ENCODE measurements at places on chromosomes 16 and 17.

- no peak for DNase-seq
These were observed 82.6 kb downstream of the NDEL1 start for GRCh38 chr17:8518326-8518725.

- DNase-seq: no peak
These were observed 9.6 kb upstream of the GP2 start for GRCh38 chr16:20336955-20337354.

DNA sequence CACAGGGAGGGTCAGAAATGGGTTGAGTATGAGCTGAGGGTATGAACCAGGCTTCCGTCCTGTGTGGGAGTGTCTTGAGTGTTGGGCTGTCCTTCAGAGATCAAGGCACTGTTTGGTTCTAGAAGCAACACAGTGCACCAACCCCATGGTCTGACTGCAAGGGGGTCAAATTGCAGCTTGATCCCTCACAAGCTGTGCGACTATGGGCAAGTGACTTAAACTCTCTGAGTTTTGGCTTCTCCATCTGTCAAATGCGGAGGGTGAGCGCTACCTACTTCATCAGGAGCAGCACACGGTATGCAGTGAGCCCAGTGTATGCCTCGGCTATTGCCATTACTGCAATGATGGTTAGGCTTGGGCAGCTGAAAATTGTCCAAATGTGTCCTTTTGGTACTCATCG, 21.0 kb downstream of the SEC14L5 start:
- DNase-seq: no peak

GRCh38 chr16:65546353-65546791, 424.5 kb upstream of the CDH11 start:
- no peak for DNase-seq

- no peak for DNase-seq
These were observed 15.5 kb downstream of the CES1 start for GRCh38 chr16:55817236-55817912.

DNA sequence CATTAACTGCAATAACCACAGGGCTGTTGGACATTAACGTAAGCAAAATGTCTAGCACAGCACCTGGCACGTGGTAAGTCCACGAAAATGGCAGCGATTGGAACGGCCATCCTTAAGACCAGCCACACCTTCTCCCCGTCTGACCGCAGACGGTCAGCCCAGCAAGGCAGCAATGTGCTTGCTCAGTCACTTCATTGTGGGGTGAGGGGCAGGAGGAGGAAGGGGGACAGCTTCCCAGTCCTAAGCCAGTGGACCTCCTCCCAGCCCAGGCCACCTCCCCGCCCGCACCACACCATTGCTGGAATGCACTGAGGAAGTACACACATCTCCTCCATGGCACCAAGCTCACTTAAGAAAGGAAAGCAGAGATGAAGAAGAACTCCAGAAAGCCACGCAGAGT, 8.6 kb upstream of the MYLK3 start:
- no peak for DNase-seq

DNA sequence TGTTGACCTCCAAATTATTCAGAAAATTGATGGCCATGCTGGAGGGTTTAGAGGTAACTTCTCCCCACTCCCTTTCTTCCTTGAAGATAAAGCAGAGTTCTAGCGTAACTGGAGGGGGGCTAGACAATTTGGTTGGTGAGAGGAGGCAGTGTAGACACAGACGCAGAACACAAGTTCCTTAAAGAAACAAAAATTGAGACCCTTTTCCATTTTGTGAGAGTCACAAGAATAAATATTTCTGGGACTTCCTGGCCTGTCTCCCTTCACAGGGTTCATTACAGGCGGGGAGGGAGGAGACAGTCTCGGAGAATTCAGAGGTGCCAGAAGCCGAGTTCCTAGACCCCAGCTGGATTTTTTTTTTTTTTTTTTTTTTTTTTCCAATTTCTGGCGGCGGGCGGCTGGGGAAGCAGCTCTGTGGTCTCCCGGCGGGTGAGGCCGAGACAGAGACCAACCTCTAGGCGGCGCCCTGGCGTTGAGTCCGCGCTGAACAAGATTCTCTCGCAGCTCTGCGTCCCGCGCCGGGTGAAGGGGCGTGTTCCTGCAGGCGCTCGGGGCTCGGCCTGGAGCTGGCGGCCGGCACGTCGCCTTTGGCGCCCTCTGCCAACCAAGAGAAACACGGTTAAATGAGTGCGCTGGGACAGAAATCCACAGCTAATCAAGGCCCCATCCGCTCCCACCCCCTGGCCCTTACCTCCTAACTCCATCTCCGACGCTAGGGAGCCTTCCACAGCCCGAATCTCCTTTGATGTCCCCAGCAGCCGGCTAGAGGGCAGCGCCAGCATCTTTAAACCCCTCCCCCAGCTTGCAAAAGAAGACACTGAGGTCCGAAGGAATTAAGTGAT, 10.2 kb upstream of the HOXB9 start:
- DNase-seq: no peak

GRCh38 chr17:49553676-49554335, 21.9 kb upstream of the NXPH3 start:
- DNase-seq: no peak

GRCh38 chr17:63925615-63926014, 6.5 kb downstream of the CD79B start:
- no peak for DNase-seq

- no peak for DNase-seq
These were observed 143.3 kb downstream of the PITPNC1 start for GRCh38 chr17:67520252-67520906.

DNA sequence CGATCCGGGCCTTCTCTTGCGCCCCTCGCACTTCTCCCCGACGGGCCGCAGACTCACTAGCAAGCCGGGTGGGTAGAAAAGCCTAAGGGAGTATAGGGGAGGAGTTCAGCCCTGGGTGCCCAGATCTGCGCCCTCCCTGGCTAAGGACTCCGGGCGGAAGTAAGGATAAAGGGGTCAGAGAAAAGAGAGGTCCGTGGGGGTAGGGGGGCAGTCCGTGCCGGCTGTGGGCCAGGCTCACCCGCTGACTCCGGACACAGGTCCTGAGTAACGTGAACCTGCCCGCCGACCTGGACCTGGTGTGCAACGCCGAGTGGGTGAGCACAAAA, 1.8 kb downstream of the NAGS start:
- DNase-seq: no peak

DNA sequence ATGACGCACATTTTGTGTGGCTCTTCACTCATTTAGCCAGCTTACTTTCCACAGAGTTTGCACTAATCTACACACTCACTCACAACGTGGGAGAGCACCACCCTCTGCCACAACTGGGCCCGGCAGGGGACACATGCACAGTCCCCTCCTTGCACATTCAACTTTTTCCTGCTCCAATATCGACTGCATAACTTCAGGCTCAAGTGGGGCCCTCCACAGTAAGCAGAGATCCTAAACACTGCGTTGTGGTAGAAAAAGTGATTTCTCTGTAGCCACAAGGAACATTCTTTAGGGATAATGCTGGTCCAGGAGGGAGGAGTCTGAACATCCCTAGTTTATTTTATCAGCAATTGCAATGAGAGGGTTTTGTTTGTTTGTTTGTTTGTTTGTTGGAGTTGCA, 40.0 kb downstream of the MRPS23 start:
- DNase-seq: no peak

Data from activated CD8-positive, alpha-beta memory T cell treated with anti-CD3 and anti-CD28 coated beads for 1 hour (primary cell).